ELR (cell line): ENCODE measurements at places on chromosomes 1 and 21.

DNA sequence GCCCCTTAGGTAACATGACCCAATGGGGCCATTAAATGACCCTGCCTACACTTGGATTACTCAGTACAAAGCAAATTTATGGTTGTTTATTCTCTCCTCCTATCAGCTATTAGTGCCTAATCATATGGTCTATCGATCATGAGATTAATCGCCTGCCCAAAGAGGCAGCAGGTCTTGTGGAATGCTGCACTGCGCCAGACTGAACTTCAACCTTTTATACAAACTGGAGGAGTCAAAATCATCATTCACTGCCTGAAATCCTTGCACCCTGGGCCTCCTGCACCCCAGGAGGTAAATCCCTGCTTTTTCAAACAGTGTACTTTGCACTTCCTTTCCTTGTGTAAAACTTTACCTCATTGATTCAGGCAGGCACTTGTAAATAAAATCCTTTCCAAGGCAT lies 69.7 kb downstream of the NFIA start:
- no peak for DNase-seq

- DNase-seq = no peak
Measured at GRCh38 chr1:96164053-96164452, 557.5 kb upstream of the PTBP2 start.

DNA sequence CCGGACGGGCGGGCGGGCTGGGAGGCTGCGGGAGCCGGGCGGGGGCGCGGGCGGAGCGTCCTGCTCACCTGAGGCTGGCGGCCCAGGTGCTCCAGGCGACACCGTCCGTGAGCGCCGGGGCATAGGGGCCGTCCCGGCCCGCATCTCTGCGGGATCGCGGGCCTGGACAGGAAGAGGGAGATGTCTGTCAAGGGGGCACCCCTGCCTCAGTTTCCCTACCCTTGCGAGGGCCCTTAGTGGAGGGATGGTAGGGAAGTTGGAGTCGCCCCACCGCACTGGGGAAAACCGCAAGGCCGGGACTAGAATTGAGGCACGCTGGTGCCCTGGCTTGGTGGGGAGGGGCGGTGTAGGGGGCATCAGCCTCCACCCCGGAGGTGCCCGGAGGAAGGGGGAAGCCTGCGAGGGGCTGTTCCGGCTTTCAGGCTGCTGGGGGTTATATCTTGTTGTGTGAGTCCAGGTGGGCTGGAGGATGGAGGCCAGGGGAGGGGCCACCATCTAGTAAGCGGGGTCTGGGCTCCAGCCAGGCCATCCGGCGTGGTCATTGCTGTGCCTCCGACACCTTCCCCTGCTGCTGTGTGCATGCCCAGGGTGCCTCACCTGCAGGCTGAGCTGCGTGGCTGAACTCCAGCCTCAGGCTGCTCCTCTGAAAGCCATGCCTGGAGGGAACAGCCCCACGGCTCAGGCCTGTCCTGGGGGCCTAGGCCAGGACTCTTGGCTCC lies 580 bp downstream of the VWA1 start:
- no peak for DNase-seq

DNA sequence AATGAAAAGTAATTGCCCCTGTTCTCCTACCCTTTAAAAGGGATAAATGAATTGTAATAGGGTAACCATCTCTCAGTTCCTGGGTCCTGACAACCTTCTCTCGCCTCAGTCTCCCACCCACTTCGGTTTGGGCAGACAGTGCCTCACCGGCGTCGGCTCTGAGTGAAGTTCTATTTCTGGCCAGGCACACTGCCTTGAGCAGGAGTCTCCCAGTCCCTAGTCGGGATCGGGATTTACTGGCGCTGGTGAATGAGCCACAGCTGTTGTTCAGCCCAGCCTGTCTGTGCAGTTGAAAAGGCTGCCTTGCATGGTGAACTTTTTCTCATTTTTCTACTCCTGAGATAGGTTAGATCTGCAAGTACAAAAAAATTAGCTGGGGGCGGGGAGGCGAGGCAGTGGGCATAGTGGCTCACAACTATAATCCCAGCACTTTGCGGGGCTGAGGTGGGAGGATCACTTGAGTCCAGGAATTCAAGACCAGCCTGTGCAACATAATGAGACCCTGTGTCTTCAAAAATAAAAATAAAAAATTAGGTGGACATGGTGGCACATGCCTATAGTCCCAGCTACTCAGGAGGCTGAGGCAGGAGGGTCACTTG lies 7.4 kb downstream of the PLEKHM2 start:
- DNase-seq = no peak

GRCh38 chr1:228402641-228403025 lies 4.0 kb downstream of the TRIM11 start:
- DNase-seq = no peak

DNA sequence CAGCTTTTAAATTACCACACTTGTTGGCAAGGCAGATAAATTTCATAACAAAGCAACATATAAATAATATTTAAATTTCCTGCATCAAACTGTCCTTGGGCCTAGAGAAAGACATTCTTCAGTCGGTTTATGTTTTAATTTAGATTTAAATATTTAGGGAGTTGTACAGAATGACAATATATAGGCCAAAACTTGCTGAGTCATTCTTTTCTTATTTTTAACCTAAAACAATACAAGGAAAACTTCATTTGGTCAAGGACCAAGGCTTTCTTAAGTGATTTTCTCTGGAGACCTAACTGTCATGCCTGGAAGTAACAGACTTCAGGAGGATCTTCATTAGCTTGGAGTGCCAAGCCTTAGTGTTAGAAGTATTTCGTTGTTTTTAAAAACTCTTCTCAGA lies 5.6 kb downstream of the MAP10 start:
- no peak for DNase-seq

DNA sequence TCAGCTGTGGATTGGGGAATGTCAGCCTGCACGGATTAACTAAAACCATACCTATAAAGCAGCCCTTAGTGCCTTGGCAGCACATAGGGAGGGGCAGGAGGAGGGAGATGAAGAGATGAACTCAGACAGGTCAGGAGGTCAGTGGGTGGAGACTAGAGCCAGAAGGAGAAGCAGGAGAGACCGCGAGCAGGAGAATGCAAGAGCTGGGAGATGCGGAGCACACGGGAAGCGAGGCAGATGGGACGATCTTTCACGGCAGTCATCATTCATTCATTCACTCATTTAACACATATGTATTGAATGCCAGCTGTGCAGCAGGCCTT lies 41.9 kb downstream of the NEK2 start:
- DNase-seq = no peak

DNA sequence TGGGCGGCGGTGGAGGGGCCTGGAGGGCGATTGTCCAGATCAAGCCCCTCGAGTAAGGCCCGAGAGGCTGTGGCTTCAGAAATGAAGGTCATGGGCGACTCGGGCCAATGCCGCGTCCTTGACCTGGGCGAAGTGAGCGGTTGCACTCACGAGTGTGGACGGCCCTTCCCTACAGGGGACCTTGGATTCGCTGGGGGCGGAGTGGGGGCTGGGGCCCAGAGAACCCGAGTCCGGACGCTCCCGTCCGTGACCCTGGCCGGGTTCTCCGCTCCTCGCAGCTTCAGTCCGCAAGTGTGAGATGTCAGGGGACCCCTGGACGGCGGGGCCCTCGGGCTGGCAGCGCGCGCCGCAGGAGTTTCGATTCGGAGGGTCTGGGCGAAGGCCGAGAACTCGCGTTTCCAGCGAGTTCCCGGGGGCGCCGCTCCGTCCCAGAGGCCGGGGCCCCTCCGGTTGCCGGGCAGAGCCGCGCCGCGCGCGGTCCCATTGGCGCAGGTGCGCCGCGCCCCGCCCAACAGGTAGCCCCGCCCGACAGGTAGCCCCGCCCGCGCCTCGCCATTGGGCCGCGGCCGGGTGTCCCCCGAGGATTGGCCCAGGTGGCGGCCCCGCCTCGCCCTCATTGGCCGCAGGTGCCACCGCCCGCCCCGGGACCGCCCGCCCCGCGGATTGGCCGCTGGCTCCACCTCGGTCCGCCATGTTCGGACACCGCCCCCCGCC lies at the start of gene PRKCZ:
Gene PRKCZ (plus strand): TSS at position 694 of the 714 bp plus-strand sequence. CDS start 220 bp downstream, outside the sequence.
- DNase-seq = peak; percentile 32

DNA sequence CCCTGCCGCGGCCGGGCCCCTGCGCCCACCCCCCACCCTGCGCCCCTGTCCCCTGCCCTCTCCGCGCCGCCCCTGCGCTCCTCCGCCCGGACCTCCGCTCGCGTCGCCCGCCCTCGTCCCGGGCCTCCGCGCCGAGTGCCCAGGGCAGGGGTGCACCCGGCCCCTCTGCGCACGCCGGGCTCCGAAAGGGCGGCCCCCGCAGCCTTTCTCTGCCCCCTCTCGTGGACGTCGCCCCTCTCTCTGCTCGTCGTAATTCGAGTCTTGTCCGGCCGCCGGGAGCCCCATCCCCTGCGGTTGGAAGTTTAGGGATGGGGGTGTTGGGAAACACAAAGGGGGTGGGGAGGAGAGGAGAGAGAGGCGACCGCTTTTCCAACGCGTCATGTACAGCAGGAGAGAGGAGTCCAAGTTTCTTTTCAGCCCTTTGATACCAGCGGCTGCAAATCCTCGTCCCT lies 407 bp downstream of the GALNT2 start:
- DNase-seq = peak; percentile 51

DNA sequence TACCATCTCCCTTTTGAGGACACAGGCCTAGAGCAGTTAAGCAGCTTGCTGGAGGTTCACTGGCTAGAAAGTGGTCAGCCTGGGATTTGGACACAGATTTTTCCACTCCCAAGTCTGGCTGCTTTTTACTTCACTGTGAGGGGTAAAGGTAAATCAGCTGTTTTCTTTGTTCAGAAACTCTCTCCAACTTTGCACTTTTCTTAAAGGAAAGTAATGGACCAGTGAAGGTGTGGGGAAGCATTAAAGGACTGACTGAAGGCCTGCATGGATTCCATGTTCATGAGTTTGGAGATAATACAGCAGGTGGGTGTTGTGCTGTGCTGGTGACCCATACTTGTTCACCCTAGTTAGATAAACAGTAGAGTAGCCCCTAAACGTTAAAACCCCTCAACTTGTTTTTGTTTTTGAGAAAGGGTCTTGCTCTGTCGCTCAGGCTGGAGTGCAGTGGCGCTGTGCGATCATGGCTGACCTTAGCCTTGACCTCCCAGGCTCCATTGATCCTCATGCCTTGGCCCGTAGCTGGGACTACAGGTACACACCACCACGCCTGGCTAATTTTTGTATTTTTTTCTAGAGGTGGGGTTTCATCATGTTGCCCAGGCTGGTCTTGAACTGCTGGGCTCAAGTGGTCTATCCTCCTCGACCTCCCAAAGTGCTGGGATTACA lies 4.2 kb downstream of the SOD1 start:
- no peak for DNase-seq

DNA sequence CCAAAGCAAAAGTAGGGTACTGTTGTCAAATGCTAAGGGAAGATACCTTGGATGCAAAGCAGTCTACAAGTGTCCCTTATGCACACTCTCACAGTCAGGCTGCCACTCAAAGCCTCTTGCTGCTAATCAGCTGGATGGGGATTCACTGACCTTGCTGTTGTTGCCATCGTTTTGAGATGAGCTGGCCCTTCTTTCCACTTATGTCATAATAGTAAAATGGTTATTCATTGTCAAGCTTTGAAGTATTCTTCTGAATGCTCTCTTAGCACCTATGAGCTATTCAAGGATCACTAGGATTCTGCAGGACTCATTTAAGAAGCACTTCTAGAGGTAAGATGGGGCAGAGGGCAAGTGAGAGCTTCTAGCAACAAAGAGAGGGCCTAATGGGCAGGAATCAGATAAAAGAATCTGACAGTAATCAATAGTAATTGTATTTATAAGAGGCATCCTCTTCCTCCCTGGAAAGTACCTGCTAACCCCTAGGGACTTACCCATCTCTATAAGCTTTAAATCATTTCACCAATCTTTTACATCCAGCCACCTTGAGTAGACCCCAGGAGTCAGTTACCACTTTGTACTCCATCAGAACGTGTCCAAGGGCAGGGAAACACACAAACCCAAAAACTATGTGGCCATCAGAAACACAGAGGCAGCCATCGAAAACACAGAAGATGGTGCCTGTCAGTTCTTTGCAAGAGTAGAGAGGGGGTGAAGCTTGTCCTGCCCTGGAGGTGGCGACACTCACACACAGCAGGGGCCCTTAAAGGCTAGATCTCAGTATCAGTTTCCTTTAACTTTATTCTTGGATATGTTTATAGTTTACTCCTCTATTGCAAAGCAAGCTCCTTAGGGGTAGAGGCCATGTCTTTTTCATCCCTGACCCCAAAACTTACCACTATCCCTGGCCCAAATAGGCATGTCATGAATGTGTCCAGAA lies 103.7 kb upstream of the NFIA start:
- peak; percentile 39 for DNase-seq

- peak; percentile 8 for DNase-seq
Measured at GRCh38 chr1:77276941-77277340, 4.9 kb upstream of the AK5 start.

GRCh38 chr1:208149776-208150514 lies 94.2 kb downstream of the PLXNA2 start:
- DNase-seq = no peak

GRCh38 chr1:160637821-160638539 lies 8.9 kb downstream of the SLAMF1 start:
- peak; percentile 36 for DNase-seq

GRCh38 chr1:240363315-240363714 lies 248.6 kb downstream of the GREM2 start:
- no peak for DNase-seq

GRCh38 chr1:98021126-98021525 lies 100.3 kb upstream of the DPYD start:
- DNase-seq = no peak

DNA sequence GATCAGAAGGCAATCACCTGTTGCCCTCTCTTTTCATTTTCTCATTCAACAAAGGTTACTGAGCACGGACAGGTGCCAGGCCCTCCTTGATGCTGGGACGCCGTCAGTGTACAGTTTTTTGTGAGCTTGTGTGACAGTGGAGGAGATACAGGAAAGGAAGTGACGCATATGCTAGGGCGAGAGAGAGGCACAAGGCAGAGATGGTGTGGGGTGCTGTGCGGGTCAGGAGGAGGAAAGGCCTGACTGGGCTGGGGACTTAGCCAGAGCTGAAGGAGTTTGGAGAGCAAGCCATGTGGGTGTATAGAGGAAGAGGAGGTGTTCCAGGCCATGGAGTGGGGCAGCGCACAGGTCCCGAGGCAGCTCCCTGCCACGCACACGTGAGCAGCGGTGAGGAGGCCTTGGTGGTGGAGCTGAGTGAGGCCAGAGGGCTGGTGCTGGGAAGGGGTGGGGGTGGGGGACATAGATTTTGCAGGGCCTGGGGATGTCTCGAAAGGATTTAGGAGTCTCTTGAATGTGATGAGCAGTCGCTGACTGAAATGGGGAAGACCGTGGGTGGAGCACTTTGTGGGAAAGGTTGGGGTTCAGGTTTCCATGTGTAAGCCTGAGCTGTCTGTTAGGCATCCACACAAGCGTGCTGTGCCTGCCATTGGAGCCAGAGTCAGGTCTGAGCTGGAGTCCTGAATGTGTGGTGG lies 46.0 kb downstream of the TRAPPC10 start:
- DNase-seq = no peak

- peak; percentile 47 for DNase-seq
Measured at GRCh38 chr21:43866260-43866629, 1.2 kb downstream of the AGPAT3 start.

GRCh38 chr1:240414237-240414636 lies 197.7 kb downstream of the GREM2 start:
- peak; percentile 76 for DNase-seq
